LoVo (cell line): ENCODE measurements at places on chromosomes 2 and 18.

GRCh38 chr2:205091411-205091810 is 546.1 kb downstream of the PARD3B start:
- no peak for DNase-seq

DNA sequence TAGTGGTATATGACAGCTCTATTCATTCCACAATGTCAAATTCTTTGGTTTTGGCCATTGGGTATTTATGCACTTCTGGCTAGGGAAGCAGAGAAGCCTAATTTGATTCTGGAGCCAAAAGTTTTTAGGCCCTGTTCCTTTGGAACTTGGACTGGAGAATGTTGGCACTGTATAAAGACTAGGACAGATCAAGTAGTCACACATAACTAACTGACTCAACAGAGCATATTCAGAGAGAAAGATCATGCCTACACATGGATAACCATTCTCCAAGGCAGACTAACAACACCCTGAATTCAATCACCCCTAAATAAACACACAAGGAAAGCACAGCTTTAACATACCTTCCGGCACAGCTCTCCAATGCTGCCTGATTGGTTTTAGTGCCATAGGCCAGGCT is 62.9 kb downstream of the ARHGAP15 start:
- DNase-seq = no peak

GRCh38 chr2:206443735-206444527 is 599 bp downstream of the ADAM23 start:
- no peak for DNase-seq

- no peak for DNase-seq
Measured at GRCh38 chr2:232420463-232421188, 14.0 kb downstream of the ALPG start.

- peak; percentile 20 for DNase-seq
Measured at GRCh38 chr2:160270571-160271113, 70.6 kb upstream of the ITGB6 start.

GRCh38 chr2:221569425-221569845 is 2.7 kb downstream of the EPHA4 start:
- DNase-seq = no peak

GRCh38 chr18:24763765-24764513 is 303.5 kb downstream of the HRH4 start:
- no peak for DNase-seq

- DNase-seq = no peak
Measured at GRCh38 chr2:177395351-177396065, 2.9 kb downstream of the AGPS start.

DNA sequence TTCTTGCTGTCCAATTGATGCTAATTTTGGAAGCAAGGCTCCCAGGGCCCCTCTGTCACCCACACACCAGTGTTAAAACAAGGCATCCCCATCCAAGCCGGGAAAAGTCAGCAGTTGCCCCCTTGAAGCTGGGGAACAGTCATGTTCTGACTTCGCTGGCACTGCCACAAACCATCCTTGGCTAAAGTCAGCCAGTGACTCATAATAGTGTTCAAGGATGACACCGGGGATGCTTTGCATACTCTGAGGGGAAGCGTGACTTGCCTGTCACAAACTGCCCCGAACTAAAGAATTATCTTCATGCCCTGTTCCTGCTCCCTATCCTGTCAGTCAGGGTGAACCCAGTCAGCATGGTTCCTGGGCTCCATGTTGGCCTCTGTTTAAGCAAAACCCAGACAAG is 37.0 kb downstream of the TGFA start:
- DNase-seq = no peak

GRCh38 chr2:177165061-177165583 is 47.5 kb upstream of the HNRNPA3 start:
- peak; percentile 56 for DNase-seq

DNA sequence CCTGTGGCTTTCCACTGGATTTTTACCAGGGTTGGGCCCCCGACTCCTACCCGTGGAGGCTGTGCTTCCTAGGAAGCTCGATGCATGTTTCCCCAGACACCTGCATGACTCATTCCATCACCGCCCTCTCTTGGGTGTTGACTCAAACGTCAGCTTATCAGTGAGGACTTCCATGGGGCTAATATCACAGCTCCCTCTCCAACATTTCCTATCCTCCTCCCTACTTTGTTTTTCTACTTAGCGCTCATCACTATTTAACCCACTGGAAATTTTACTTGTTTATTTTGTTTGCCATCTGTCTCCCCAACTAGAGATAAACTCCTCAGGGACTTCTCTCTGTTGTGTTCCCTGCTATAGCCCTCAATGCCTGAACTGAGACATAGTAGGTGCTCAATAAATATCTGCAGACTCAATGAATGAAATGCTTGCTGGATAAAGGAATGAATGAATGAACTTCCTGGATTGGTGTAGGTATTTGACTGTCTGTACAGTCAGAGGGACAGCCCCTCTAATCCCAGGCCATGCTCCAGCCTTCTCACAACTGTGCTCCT is 89.7 kb upstream of the MSH2 start:
- peak; percentile 73 for DNase-seq

DNA sequence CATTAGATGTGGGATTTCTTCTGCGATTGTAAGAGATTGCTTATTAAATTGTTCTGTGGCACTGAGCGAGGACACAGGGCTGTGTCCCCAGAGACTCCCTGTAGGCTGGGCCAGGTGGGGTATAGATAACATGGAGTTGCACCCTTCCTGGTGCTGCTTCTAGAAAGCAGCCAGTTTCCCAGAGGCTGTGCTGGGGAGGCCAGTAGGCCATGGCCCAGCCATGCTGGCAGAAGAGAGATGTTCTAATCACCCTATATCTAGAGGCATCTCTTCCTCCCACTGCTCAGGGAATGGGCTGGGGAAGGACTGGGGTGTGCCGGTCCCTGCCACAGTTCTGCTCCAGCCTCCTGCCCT is 66.9 kb downstream of the HS1BP3 start:
- no peak for DNase-seq

- peak; percentile 75 for DNase-seq
Measured at GRCh38 chr2:66364495-66365333, 70.2 kb upstream of the MEIS1 start.

DNA sequence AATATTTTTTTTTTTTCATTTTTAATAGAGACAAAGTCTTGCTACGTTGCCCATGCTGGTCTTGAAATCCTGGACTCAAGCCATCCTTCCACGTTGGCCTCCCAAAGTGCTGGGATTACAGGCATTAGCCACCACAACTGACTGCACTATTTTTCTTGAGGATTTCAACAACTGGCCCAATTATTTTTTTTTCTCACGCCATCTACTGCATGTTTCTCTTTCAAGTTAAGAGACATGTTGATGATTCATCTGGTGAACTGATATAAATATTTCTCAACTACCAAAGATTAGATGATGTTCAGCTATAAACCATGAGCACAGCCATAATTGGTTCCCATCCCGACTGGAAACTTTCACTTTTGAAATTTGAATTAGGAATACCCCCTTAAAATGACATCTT is 688.4 kb upstream of the SYT4 start:
- DNase-seq = no peak

DNA sequence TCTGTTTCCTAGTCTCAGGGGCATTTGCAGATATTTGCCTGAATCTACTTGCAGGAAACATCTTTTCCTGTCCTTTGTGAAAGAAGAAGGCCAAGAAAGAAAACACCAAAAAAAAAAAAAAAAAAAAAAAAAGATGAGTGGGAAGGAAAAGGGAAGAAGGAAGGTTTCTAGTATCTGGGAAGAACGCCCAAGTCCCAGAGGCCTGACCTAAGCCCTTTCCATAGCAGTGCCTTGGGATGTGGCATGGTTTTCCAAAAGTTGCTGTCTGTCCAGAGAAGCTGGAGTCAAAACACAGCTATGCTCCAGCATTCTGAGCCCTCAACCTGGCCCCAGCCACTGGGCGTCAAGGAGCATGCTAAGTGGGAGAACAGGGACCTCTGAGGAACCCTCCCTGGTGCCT is 123.5 kb downstream of the INHBB start:
- no peak for DNase-seq

DNA sequence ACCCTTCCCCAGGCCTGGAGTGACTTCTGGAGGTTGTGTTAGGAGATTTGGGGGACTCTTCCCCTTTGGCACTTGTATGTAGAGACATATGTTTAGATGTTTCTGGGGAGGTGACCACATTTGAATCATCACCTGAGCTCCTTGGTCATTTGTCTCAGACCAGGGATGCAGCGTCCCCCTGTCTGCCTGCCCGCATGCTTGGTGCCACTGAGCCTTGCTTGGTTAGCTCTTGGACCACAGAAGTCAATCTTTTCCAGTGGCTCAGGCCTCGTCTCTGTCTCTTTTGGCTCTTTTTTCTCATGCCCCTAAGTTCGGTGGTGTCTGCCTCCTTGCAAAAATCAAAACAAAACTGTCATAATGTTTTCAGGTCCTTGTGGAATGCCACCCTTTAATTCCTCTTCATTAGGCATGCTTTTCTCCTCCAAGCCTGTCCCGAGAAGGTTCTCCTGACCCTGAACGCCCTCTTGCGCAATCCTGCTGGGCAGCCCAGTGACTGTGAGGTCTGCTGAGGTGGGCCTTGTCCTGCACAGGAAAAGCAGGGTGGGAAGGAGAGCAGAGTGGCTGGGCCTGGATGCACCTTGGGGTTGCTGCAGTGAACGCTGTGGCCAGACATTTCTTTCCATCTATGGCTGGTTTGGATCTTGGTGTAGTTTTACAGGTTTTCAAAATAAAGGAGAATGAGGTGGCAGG is 24.9 kb downstream of the GLI2 start:
- DNase-seq = no peak

GRCh38 chr2:101463911-101464641 is 10.8 kb downstream of the RFX8 start:
- DNase-seq = no peak

DNA sequence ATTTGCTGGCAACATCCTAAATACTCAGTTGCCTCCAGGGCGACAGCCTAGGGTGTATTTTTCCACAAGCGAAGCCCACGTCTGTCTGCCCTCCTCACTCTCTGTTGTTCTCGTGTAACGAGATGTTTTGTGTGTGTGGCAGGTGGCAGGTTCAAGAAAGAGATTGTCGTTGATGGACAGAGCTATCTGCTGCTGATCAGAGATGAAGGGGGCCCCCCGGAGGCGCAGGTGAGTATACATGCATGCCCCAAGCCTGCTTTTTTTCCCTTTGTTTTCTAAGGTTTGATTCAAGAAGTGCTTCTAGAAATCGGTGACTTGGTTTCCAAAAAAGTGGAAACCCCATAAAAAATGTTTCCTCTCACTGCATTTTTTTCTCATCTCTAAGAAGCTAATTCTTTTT is 247.0 kb downstream of the AGAP1 start:
- no peak for DNase-seq

- no peak for DNase-seq
Measured at GRCh38 chr2:16687222-16687621, 21.6 kb upstream of the CYRIA start.

- no peak for DNase-seq
Measured at GRCh38 chr2:231001921-231002320, 6.0 kb downstream of the SPATA3 start.

DNA sequence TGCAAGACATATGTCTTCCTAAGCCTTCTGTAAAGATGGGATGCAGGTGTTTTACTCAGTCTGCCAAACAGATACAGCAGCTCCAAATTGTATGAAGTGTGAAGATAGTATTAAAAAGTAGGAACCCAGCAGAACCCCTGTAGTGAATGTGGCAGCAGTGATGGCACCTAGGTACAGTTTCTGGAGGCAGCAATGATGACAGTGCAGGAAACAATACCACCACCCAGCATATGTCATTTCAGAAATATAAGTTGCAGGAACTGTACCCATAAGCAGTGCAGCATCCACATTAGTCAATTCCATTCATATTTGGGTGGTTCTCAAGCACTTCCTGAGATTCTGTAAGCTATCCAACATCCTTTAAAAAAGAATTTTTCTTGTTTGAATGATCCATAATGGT is 46.7 kb upstream of the ATP5MC3 start:
- DNase-seq = no peak

- no peak for DNase-seq
Measured at GRCh38 chr2:48790407-48791170, 35.1 kb upstream of the LHCGR start.

DNA sequence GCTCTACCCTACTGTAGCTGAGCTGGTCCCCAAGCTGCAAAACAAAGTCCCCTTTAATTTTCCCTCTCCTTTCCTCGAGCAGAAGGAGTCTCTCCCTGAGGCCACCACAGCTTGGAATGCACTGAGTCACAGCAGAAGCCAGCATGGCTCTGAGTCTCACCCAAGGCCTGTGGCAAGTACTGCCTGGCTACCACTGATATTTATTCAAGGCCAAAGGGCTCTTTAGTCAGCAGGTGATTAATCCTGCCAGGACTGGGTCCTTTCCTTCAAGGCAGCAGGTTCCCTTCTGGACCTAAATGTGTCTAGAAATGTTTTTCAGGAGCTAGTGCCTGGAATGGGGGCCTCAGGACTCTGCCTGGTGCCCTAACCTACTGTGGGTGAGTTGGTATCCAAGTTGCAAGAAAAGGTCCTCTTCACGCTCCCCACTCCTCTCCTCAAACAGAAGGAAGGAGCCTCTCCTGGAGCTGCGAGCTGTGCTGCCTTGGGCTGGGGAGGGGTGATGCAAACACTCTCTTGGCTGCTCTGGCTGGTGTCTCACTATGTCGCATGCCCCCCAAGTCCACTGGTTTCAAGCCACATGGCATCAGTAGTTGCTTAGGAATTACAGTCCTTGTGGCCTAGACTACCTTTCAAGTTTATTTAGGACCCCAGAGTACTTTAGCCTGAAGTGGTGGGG is 53.4 kb downstream of the CD28 start:
- DNase-seq = peak; percentile 69

GRCh38 chr18:9855681-9856080 is 30.1 kb upstream of the TXNDC2 start:
- no peak for DNase-seq

- DNase-seq = no peak
Measured at GRCh38 chr2:83585250-83585649, 873.8 kb downstream of the SUCLG1 start.

GRCh38 chr18:3041843-3042242 is 28.9 kb upstream of the LPIN2 start:
- DNase-seq = no peak

DNA sequence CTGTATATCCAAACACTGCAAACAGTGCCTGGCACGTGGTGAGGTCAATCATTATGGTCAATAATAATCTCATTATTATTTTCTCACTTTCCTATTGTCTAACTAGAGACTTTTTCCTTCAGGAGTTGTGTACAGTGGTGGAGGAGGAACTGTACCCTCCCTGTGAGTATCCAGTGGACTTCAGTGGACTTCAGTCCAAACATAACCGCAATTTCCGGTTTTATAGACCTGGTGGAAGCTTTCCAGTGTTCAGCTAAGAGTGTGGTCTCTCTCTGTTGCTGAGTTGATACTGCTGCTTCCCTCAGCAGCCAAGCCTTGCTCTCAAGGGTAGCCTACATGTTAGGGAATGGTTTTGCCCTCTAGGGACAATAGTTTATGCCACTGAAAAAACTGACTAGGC is 447.1 kb downstream of the TMEM182 start:
- no peak for DNase-seq

DNA sequence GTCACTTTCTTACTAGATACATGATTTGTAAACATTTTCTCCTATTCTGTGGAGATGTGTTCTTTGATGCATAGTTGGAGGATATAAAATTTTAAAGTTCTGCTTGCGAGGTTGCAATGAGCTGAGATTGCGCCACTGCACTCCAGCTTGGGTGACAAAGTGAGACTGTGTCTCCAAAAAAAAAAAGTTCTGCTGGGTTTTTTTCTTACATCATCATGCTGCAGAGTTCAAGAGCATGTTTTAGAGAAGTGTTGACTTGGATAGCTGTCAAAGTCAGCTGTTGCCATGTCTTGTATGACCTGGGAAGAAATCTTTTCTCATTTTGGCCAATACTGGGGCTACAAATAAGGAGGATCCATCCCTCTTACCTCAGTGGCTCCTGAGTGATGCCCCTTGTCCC is 71.3 kb downstream of the UGGT1 start:
- no peak for DNase-seq

GRCh38 chr18:49561289-49562193 is at the start of gene LIPG:
LIPG (plus strand) TSS chr18:49562057; CDS start chr18:49562309, 252 bp downstream.
- peak; percentile 90 for DNase-seq
